Foreskin keratinocyte (primary cell): ENCODE measurements at places on chromosomes 5 and 9. TPM values are rescaled to one million over a fixed set of nuclear protein-coding genes. Genes with fewer than 3 reads are reported as not detected.

The TICAM2 gene
- total RNA-seq: 1.2 and 1.4 TPM in 2 replicates

The OR1J2 gene
- total RNA-seq: not detected in 2 replicates

The MARCOL gene
- not detected in 2 replicates for total RNA-seq

The OR13C2 gene
- total RNA-seq: not detected in 2 replicates

The C5orf52 gene
- total RNA-seq: not detected in 2 replicates

The ACTBL2 gene
- 0.04 TPM in 1 of 2 replicates, not detected in the other for total RNA-seq

The DOCK8 gene
- total RNA-seq: 1.6 TPM in 2 replicates

The PCDHGB3 gene
- 0.07 TPM in 1 of 2 replicates, not detected in the other for total RNA-seq

The FGF10 gene
- total RNA-seq: not detected in 2 replicates

The MEIKIN gene
- not detected in 2 replicates for total RNA-seq

The QRFP gene
- total RNA-seq: not detected in 2 replicates

The EFNA5 gene
- 5.3 and 6.3 TPM in 2 replicates for total RNA-seq

The PCDHB3 gene
- 0.03 and 0.04 TPM in 2 replicates for total RNA-seq

The MUSK gene
- total RNA-seq: not detected in 2 replicates

The ARHGAP26 gene
- total RNA-seq: 6.8 and 9.3 TPM in 2 replicates

The GABRB2 gene
- total RNA-seq: not detected in 2 replicates

The LCNL1 gene
- not detected in 2 replicates for total RNA-seq

The PCDHAC2 gene
- total RNA-seq: 3.4 and 4.6 TPM in 2 replicates

The FBP2 gene
- not detected in 2 replicates for total RNA-seq

The PTPRD gene
- total RNA-seq: 0.11 and 0.58 TPM in 2 replicates

The PTGDS gene
- total RNA-seq: not detected in 2 replicates

The PRRX2 gene
- total RNA-seq: not detected in 2 replicates

The ZBTB26 gene
- total RNA-seq: 2.2 TPM in 2 replicates

The SOX30 gene
- total RNA-seq: 0.04 TPM in 1 of 2 replicates, not detected in the other

The F2R gene
- total RNA-seq: 38.0 and 42.6 TPM in 2 replicates

The GABRP gene
- not detected in 2 replicates for total RNA-seq

The PAXX gene
- 48.4 and 52.7 TPM in 2 replicates for total RNA-seq

The GLIPR2 gene
- total RNA-seq: 2.4 and 4.2 TPM in 2 replicates

The ECSCR gene
- not detected in 2 replicates for total RNA-seq

The TNFSF15 gene
- 1.4 and 4.3 TPM in 2 replicates for total RNA-seq

The NUTM2G gene
- total RNA-seq: not detected in 2 replicates

The PDZD2 gene
- total RNA-seq: 13.1 and 14.5 TPM in 2 replicates

The INSL4 gene
- not detected in 2 replicates for total RNA-seq

The PPWD1 gene
- total RNA-seq: 27.7 and 30.1 TPM in 2 replicates

The TMEM174 gene
- not detected in 2 replicates for total RNA-seq

The IL4 gene
- not detected in 2 replicates for total RNA-seq

The NR4A3 gene
- 0.04 and 0.07 TPM in 2 replicates for total RNA-seq

The NPDC1 gene
- total RNA-seq: 7.3 and 9.0 TPM in 2 replicates

The DIMT1 gene
- 42.3 and 43.1 TPM in 2 replicates for total RNA-seq

The COL5A1 gene
- total RNA-seq: 4.8 and 14.7 TPM in 2 replicates
